Activated CD4-positive, alpha-beta T cell treated with anti-CD3 and anti-CD28 coated beads for 36 hours (primary cell): ENCODE measurements at places on chromosomes 13 and 19. TPM values are rescaled to one million over a fixed set of nuclear protein-coding genes. Genes with fewer than 3 reads are reported as not detected.

DNA sequence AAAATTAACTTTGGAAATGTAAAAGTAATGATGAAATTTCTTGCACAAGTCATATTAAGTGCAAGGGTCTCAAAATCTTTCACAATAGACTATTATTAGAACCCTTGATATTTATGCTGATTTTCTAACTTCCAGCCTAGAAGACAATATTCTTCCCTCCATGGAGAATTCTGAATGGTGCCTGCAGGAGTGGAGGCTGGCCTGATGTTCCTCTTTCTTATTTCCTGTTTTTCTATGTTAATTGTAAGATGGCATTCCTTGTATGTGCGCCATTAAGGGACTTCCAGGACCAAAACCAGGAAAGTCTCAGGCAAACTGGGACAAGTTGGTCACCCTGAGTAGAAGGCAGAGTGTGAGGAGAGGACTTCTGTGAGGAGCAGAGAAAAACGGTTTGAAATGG, 294.9 kb downstream of the DLEU7 start:
- H3K27ac ChIP-seq = no peak overlapping the region
- no peak overlapping the region for H3K4me3 ChIP-seq
- no peaks in the 10 kb centered on the region for H3K36me3 ChIP-seq
- H3K4me1 ChIP-seq = no peaks in the 10 kb centered on the region

DNA sequence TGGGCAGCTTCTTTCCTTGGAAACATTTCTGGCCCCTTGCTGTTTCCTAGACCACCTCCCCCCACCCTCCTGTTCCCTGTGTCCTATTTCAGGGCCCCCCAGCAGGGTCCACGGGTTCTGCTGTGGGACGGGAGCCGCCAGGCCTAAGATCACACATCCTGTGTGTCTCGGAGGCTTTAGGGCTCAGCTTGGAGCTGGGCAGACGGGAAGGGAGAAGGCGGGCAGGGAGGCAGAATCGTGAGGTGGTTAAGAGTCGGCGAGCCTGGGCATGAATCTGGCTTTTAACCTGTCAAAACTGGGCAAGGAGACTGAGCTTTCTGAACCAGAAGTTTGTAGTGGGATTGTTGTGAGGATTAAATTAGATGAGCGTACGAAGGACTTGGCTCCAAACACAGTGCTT, 4.8 kb downstream of the KCNC3 start:
- H3K27ac ChIP-seq = no peak overlapping the region
- peaks cover 8% of the 10 kb centered on the region for H3K36me3 ChIP-seq
- H3K27me3 ChIP-seq = peaks cover 19% of the 10 kb centered on the region
- peaks cover 20% of the 10 kb centered on the region for H3K4me1 ChIP-seq
- no peak for DNase-seq

DNA sequence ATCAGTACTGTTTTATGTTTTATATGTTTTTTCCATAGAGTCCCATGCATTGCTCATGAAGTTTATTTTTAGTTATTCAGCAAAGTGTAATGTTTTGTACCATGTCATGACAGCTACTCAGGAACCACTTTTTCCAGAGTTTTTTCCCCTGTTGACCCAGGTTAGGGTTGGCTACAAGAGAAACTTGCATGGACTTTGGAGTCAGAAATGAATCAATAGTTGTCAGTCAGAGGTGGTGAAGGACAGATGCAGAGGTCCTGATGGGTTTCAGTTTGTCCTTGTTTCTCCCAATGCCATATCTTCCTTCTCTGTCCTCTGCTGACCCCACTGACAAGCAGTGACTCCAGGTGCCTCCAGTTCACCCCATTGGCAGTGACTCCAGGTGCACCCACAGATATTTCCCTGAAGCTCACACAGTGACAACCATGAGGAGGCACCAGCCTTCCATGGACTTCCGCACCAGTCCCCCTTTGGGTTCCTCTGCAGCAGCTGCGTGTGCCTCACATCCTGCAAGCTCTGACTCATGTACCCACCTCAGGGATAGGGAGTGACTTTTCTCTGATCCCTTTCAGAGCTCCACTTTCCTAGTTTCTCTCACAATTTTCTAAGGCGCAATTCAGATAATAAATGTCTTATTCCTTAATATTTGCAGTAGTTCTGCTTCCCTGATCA, 92.1 kb downstream of the AKAP11 start:
- H3K4me1 ChIP-seq = peaks cover 32% of the 10 kb centered on the region
- no peaks in the 10 kb centered on the region for H3K27me3 ChIP-seq
- H3K36me3 ChIP-seq = no peaks in the 10 kb centered on the region
- no peak overlapping the region for H3K4me3 ChIP-seq
- no peak for DNase-seq

GRCh38 chr13:44764302-44764692, 188.2 kb upstream of the TSC22D1 start:
- no peaks in the 10 kb centered on the region for H3K27me3 ChIP-seq
- no peak overlapping the region for H3K4me3 ChIP-seq
- peaks cover 2% of the 10 kb centered on the region for H3K36me3 ChIP-seq
- H3K4me1 ChIP-seq = peaks cover 22% of the 10 kb centered on the region
- DNase-seq = no peak

GRCh38 chr19:52200044-52200443, 10.2 kb downstream of the PPP2R1A start:
- H3K27ac ChIP-seq = no peak overlapping the region
- H3K4me3 ChIP-seq = no peak overlapping the region
- no peaks in the 10 kb centered on the region for H3K27me3 ChIP-seq
- peaks cover 39% of the 10 kb centered on the region for H3K4me1 ChIP-seq

- no peak overlapping the region for H3K4me3 ChIP-seq
- DNase-seq = no peak
- no peaks in the 10 kb centered on the region for H3K36me3 ChIP-seq
- no peaks in the 10 kb centered on the region for H3K27me3 ChIP-seq
Measured at GRCh38 chr13:53269634-53270033, 241.0 kb downstream of the OLFM4 start.

- no peak for DNase-seq
- peaks cover 26% of the 10 kb centered on the region for H3K36me3 ChIP-seq
- H3K27ac ChIP-seq = no peak overlapping the region
- peaks cover 14% of the 10 kb centered on the region for H3K4me1 ChIP-seq
Measured at GRCh38 chr13:52651897-52652195, 790 bp upstream of the SUGT1 start.

DNA sequence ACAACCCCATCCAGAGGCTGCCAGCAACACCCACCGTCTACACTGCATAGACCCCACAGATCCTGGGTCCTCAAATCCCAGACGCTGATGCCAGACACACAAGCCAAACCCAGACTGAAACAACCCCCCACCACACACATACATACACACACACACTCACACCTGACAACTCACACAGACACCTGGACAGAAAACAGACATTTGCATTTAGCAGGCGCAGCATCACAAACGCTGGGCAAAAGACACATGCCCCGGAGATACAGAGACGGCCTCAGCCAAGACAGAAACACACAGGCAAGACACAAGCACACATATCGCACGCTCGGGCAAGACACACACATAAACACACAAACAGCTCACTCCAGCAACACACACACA, 1.3 kb downstream of the BBC3 start:
- H3K4me1 ChIP-seq = peaks cover 35% of the 10 kb centered on the region
- no peak overlapping the region for H3K4me3 ChIP-seq
- peaks cover 6% of the 10 kb centered on the region for H3K36me3 ChIP-seq
- DNase-seq = peak; percentile 37
- H3K27ac ChIP-seq = no peak overlapping the region

DNA sequence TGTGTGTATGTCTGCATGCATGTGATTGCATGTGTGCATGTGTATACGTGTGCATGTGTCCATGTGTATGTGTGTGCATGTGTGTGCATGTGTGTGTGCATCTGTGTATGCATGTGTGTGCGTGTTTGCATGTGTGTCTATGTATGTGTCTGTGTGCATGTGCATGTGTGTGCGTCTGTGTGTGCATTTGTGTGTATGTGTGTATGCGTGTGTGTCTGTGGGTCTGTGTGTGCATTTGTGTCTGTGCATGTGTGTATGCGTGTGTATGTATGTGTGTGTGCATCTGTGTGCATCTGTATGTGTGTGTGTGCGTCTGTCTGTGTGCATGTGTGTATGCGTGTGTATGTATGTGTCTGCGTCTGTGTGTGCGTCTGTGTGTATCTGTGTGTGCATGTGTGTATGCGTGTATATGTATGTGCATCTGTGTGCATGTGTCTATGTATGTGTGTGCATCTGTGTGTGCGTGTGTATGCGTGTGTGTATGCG, 3.0 kb downstream of the STXBP2 start:
- no peak for DNase-seq
- H3K4me1 ChIP-seq = peaks cover 22% of the 10 kb centered on the region
- peaks cover 15% of the 10 kb centered on the region for H3K36me3 ChIP-seq
- H3K4me3 ChIP-seq = no peak overlapping the region

Gene BCAM
- total RNA-seq = not detected

Gene SIGLEC5
- total RNA-seq = not detected

Gene KANK3
- 1.1 TPM for total RNA-seq
